Stimulated activated CD8-positive, alpha-beta memory T cell treated with anti-CD3 and anti-CD28 coated beads, Interleukin-4, amount 100 ng/mL, for 4 hours (primary cell): ENCODE measurements at places on chromosomes 1 and 21.

DNA sequence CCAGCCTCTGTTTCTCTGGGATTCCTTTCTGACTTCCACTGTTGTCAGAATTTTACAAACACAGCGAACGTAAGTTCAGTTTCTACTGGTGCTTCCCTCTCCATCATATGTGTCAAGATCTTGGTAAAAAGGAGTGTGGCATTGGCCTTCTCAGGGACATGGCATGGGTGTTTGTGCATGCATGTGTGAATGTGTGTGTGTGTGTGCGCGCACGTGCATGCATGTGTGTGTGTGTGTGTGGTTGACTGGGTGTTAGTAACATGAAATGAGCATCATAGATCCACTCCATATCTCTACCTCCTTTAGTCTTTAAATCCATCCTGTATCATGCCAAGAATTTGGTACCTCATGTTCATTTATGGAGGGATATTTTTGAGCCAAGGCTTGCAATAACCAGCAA is 411.3 kb downstream of the NPHP4 start:
- no peak for DNase-seq

DNA sequence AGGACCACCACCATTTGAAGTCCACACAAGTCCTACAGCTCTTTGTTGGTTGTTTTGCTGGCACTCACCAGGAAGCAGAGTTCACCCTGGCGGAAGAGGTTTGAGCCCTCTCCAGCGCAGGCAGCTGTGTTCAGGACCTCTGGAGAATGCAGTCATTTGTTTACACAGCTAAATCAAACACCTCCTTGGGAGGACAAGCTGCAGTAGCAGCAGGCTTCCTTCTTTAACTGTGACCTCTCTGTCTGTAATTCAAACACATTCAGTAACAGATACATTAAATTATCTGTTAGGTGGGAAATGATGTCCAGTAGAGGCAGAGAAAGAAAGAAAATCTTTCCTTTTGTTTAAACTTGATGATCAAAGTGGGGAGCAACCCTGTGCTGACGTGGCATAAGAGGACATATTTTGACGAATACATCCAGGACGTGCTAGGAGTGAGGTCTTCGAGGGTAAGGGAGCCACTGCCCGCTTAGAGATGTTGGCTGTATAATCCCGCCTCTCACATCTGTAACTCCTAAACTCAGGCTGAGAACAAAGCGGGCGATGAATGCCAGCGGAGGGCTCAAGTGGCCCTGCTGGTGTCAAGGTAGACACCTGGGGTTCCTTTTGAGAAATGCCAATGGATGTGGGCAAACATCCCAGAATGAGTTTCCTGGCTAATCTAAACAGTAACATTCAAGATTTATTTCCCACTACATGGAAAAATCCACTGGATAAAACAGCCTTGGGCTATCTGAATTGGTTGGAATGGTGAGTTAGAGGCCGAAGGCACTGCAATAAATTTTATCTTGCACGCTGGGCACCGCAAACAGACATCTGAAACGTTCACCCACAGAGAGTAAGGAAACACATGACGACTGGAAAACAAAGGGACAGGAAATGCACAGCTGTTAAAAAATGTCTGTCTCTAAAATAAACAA is 51.7 kb downstream of the ABCA4 start:
- no peak for DNase-seq

- DNase-seq = no peak
Observed at GRCh38 chr1:157269656-157270375, 131.6 kb upstream of the ETV3 start.

DNA sequence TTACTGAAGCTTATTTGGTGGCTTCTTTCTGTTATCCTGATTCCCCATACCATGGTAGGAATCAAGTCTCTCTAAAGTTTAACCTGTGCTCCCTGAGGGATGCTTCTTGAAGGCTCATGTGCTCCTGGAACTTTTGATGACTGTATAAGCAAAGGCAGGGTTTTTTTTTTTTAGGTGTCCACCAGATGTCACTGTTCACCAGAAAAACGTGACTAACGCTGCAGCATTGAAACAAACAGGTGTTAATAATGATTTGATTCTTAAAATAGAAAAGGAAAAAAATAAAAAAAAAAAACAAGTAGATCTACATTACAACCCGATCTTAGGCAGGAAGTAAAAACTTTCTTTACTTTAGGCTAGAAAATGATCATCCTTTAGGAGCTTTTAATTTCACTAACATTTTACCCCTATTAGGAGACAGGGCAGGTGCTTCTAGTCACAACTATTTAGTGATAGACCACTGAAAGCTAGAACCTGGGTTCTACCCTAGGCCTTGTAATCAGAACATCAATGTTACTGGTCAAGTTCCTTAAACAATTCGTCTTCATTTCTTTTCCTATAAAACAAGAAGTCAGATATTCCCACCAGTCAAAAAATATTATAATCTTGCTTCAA is 223.0 kb downstream of the PLA2G4A start:
- DNase-seq = no peak

- DNase-seq = no peak
Observed at GRCh38 chr1:235984041-235984825, 80.7 kb downstream of the NID1 start.

- DNase-seq = no peak
Observed at GRCh38 chr1:29677028-29678024, 441.0 kb downstream of the PTPRU start.

DNA sequence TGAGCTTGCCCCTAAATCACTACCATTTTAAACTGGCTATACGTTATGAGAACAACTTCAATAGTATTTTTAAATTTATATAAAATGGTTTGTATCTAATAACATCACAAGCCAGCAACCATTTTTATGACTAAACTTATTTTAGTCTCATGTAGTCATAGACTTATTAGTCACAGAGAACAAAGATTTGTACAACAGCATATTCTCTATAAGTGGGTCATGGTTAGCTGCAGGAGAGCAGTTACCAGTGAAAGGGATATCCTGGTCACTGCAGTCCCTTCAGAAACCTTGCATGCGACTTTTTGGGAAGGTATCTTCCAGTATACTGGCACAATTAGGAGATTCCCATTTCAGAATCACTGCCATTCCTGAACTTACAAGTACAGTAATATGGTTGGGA is 90.0 kb downstream of the HFM1 start:
- DNase-seq = no peak

DNA sequence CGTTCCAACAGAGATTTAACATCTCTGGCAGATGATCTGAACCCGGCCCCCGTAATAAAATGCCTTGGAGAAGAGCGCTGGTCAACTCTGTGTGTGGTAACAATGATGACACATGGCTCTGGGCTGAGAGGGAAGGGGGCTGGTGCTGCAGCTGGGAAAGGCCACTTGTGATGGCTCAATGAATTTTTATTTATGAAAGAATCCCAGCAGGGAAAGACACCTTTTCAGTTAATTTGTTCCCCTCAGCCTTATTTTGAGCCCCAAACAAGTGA is 59.4 kb downstream of the SYT6 start:
- DNase-seq = no peak

DNA sequence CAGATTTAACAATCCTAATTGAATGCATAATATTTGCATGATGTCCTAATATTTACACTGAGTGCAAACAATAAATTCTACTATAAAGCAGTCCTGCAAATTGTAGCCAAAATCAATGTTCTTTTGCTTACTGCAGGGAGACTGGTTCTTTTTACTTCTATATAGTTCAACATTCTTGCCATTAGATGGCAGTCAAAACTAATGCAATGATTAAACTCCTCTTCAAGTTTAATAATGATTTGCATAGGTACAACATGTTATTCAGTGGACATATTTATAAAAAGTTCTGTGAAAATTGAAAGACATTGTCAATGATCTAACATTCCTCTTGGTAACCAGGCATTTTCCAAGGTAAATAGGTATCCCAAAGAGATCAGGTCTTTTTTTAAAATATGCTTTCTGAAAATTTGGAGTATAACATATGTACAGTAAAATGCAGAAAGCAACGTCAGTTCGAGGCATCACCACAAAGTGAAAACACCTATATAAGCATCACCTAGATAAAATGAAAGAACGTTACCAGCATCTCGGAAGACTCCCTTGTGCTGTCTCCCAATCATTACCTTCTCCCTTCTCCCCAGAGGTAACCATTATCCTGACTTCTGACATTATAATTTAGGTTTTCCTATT is 9.8 kb upstream of the FNBP1L start:
- no peak for DNase-seq

DNA sequence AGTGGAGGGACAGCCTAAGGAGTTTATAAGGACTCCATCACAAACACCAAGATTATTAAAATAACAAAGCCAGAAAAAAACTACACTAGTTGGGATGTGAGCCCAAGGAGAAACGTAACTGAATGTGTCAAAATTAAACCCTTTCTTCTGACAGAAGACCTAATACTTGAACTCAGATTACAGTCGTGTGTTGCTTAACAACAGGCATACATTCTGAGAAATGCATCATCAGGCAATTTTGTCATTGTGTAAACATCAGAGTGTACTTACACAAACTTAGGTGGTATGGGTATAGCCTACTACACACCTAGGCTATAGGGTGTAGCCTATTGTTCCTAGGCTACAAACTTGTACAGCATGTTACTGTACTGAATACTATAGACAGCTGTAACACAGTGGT is 23.4 kb downstream of the DSTYK start:
- no peak for DNase-seq

DNA sequence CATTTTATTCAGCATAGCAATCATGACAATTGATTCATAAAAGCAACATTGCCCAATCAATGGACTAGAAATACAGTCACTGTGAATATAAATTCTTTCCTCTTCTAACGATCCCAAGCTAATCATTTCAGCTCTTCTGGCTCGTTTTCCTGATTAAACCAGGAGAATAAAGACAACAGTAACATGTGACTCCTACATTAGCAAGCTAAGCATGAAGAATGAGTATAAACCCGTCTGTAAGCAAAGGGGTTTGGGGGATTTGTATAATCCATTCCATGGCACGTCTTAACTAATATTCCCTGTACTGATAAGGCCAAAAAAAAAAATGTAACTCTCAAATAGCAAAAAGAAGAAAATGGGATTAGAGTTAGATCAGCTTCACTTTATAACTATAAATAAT is 21.6 kb downstream of the IRF2BP2 start:
- no peak for DNase-seq

DNA sequence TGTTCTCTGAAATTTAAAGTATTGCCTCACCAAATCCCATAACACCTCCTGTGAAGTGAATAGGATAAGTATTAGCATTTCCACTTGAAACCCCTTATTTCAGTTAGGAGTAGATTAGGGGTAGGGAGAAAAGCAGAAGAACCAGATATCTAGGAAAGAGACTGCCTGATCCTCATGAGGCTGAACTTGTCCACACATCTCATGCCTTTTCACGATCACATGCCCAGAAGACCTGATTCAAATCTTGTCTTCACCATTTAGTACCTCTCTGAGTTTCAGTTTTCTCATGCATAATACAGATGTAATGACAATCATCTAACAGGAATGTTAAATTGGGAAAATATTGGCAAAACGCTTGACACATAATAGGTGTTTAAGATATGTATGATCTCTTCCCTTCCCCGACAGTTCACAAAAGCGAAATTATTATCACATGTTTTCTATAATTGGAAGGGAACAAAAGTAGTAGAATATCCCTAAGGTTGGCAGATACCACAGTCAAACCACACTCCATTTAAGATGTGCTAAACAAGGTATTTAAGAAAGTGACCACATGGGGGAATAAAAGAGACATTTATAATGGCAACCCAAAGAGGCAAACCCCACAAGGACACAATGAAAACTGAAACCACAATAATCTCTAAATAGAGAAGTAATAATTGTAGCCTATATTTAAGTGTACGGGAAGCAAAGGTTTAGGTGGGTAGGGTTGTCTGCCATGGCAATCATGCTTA is 25.2 kb downstream of the GFI1 start:
- DNase-seq = no peak

GRCh38 chr1:200154069-200154767 is 126.7 kb downstream of the NR5A2 start:
- peak; percentile 14 for DNase-seq

- DNase-seq = no peak
Observed at GRCh38 chr1:85315789-85316188, 39.4 kb upstream of the BCL10 start.

DNA sequence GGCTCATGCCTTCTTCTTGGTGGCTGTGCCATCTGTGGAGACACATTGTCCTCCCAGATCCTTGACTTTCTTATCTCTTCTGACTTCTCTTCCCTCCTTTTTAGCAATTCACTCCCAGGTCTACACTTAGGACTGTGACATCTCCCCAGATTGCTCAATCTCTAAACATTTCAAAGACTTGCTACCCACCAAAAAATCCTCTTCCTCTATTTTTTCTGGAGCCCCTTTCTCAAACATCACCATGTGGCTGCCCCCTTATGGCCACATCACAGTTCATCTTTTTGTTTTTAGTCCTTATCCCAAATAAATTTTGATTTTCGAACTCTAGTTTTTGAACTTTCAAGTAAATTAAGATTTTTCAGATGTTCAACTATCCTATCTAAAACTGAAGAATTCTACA is 148.6 kb upstream of the HOOK1 start:
- no peak for DNase-seq

DNA sequence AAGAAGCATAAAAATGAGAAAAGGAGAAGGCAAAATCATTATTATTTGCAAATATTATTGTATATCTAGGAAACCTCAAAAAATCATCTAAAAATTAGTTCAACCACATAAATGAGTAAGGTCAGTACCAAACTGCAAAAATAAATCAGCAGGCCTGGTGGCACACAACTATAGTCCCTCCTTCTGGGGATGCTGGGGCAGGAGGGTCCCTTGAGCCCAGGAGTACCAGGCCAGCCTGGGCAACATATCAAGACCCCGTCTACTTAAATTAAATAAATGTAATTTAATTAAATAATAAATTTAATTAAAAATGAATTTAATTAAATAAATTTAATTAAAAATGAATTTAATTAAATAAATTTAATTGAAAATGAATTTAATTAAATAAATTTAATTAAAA is 40.3 kb upstream of the TRIM67 start:
- no peak for DNase-seq

DNA sequence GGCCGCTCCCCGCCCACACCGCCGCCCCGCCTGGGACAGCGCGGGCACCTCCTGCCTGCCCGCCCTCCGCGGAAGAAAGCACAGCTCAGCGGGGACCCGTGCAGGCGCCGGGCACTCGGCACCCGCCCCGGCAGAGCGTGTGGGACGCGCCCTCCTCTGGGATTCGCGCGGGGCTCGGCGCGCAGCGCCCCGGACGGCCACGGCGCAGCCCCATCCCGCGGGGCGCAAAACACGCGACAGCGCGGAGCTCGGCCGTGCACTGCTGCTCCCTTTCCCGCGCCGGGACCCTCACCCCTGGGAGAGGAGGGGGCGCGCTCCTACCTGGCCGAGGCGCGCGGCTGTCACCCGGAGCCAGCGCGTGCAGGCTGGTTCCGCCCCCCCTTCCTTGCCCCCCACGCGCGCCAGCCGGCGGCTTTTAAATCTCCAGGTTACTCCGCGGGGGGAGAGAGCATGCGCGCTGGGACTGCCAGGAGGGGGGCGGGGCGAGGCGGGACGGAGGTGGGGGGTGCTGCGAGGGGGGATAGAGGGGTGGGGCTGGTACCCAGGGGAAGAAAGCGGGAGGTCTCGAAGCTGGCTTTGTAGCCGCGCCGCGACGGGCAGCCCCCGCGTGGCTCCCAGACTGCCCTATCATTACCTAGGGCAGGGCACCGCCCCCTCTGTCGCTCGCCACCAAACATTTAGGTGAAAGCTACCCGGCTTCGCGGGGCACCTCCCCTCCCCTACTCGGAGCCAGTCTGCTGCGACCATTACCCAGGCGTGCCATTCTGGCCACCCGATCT is at the start of gene SLC45A3:
TSS of gene SLC45A3 (minus strand) at position 437 of the 779 bp plus-strand sequence. CDS start 15,853 bp downstream, outside the sequence.
- DNase-seq = peak; percentile 17
